ENCODE measurements at places on chromosomes 2 and 18.

DNA sequence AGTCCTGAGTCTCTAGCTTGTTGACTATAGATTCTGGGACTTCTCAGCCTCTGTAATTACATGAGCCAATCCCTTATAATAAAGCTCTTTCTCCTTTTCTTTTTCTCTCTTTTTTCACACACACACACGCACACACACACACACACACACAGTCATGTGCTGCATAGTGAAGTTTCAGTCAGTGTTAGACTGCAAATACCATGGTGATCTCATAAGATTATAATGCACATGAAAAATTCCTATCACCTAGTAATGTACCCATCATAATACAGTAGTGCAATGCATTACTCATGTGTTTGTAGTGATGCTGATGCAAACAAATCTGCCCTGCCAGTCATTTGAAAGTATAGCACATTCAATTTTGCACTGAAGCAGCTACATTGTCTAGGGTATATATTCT, 558.2 kb downstream of the SUCLG1 start:
- no peak for DNase-seq

DNA sequence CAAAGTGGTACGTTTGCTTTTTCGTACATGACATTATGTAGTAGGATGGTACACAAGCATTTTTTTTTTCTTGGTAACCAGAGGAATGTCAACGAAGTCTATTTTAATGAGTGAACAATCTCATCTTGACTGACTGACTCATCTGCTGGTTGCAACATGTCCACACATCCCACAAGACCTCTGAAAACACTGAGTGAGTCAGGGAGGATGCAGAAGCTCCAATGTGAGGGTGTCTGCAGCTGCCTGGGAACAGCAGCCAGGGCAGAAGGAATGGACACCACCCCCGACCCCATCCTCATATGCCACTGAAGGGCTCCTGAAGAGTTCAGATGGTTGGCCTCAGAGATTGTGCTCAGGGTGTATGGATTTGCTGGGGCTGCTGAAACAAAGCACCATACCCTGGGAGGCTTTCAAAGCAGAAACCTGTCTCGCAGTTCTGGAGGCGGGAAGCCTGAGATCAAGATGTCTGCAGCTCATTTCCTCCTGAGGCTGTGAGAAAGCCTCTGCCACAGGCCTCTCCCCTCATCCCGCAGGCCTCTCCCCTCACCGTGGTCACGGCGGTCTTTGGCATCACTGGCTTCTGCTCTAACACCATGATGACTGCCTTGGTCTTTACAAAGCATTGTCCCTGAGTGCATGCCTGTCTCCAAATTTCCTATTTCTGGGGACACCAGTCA, 124.6 kb downstream of the LRATD1 start:
- no peak for DNase-seq

DNA sequence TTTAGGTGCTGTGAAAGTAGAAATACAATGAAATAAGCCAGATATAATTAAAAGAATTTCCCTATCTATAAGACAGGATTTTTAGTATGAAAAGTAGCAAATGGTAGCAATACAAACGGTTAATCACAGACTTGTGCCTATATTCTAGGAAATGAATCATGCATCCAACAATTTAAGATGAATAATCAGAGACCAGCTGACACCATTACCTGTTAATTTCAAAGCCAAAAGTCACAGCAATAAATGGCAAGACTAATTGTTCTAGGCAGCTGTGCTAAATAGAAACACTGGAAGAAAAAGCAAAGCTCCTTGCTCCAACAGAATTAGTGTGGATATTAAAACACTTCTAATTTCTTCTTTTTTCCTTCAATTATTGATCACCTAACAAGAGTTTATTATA, 35.1 kb upstream of the MPP4 start:
- DNase-seq: no peak

DNA sequence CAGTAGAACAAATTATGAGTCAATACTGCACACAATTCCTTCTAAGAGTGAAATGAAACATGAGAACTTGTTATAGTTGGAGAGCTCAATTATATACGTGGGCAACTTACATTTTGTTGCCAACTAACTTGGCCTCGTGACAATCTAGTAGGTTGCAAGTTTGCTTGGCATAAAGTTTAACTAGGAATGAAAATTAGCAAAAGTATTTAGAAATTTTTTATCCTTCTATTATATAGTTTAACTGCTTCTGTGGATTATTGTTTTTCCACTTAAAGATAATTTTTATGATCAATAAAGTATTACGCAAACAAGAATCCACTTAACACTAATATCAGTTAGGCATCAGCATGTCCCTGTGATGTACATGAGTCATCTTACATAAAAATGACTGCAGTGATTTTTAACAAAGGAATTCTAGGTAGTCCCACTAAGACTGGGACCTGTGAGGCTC, 41.1 kb downstream of the FAM124B start:
- no peak for DNase-seq

GRCh38 chr2:237500681-237501424, 13.8 kb downstream of the MLPH start:
- DNase-seq: no peak

DNA sequence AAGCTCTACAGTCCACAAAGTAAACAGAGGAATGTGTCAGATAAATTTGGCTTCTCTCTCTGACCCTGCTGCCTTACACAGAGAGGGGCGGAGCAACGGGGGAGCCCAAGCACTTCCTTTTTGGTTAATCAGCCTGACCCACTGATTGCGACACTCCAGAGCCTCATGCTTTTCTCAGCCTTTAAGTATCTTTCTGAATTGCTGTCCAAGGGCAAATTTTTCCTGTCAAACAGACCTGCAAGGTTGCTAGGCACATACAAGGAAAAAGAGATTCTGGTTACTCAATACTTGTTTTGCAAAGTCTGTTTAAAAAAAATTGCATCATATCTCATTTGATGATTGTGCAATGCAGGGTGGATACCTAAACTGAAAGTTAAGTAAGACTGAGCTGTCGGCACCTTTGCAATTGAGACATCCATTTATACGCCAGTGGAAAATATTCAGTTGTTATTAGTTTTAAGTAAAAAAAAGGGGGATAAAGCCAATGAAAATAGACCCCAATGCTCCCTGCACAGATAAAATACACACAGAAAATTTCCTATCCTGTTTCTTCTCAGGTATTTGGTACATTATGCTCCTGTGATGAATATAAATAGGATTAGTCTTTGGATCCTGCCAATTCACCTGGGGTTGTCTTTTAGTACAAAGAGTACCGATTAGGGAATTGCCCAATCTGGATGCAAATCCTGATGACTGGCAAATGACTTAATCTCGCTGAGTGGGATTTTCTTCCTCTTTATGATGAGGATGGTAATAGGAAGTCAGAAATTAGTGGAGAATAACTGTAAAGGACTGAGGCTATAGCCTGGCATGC, 260.2 kb upstream of the TRIB2 start:
- DNase-seq: peak; percentile 47

DNA sequence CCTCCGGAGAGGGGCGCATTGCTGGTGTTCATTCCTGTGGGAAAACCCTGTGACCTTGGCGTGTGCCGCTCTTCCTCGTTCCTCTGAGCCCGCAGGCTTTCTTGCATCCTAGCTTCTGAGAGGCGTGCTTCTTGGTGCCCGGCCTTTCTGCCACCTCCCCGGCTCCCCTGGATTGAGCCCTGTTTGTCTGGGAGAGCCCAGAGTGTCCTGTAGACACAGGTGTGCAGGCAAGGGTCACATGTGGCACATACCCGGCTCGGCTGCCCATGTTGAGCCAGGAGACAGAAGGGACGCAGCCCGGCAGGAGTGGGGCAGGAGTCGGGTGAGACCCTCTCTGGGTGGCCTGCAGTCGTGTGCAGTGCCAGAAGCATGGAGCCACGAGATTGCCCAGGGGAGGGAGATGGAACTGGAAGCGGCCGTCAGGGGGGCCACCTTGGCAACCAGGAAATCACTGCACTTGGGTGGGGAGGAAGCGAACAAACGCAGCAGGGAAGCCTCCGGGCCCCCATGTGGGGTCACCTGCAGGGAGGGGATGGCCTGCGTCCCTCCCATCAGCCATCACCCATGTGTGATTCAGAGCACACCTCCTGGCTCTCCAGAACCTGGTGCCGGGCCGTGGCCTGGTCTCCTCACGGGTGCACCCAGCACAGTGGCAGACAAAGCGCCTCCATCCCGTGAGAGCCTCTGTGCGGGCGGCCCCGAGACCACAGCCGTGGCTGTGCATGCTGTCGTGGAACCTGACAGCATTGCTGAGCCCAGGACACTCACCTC, 92.9 kb downstream of the SH3BP4 start:
- DNase-seq: no peak

GRCh38 chr2:74957886-74958273, 563 bp upstream of the POLE4 start:
- no peak for DNase-seq

DNA sequence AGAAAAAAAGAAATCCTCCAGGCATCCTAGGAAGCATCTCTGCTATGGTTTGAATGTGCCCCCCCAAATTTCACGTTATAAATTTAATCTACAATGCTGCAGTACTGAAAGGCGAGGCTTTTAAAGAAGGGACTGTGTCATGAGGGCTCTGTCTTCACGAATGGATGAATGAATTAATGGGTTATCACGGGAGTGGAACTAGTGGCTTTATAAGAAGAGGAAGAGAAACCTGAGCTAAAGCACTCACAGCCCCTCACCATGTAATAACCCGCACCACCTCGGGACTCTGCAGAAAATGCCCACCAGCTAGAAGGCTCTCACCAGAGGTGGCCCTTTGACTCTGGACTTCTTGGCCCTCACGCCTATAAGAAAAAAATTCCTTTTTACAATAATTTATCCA, 27.6 kb downstream of the RNU4ATAC start:
- DNase-seq: no peak

Measured in stimulated activated CD4-positive, alpha-beta T cell treated with anti-CD3 and anti-CD28 coated beads, Interleukin-1b, Interleukin-23, amount 100 ng/mL, for 4 hours (primary cell).